KG1 (cell line): ENCODE measurements at places on chromosomes 1 and 21.

DNA sequence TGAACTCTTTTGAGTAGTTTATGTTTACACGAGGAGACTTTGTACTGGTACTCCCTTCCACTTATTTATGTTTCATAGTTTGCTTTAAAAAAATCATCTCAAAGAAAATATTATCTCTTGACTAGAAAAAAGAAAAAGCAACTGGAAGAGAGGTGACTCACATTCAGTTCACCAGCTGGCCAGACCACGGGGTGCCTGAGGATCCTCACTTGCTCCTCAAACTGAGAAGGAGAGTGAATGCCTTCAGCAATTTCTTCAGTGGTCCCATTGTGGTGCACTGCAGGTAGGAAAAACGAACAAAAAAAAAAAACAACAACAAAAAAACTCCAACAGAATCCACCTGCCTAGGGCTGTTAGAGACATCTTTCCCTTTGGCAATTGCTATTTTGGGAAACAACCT, 102.9 kb downstream of the PTPRC start:
- DNase-seq = no peak

GRCh38 chr1:156126630-156127534, 12.4 kb downstream of the LMNA start:
- no peak for DNase-seq

DNA sequence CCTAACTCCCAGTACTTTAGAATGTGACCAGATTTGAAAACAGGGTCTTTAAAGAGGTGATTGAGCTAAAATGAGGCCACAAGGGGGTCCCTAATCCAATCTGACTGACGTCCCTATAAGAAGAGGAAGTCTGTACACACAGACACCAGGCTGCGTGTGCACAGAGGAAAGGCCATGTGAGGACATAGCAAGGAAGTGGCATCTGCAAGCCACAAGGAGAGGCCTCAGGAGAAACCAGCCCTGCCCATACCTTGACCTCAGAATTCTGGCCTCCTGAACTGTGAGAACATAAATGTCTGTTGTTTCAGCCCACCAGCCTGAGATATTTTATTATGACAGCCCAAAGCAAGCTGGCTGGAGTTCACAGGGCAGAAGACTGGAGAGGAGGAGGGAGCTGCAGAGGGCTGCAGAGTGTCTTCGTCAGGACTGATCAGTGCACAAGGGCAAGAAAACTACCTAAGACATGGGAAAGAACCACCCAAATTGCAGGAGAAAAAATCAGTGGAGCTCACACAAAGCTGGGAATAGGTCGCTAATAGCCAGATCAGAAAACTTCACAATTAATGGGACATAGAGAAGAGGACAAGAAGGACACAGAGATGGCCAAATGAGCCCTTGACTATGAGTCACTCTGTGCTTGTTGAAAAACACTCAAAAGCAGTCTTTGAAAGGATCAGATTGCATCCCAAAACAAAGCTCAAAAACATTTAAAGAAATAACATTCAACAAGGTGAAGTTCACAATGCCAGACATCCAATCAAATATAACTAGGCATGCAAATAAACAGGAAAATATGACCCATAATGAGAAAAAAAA, 14.1 kb upstream of the WNT9A start:
- no peak for DNase-seq

- no peak for DNase-seq
Measured at GRCh38 chr1:154869351-154870114, 548 bp downstream of the KCNN3 start.

GRCh38 chr1:232405781-232406180, 224.2 kb downstream of the SIPA1L2 start:
- no peak for DNase-seq

- DNase-seq = no peak
Measured at GRCh38 chr1:232305050-232305449, 324.9 kb downstream of the SIPA1L2 start.

- DNase-seq = no peak
Measured at GRCh38 chr1:109579491-109579890, 31.1 kb downstream of the GNAI3 start.
